Upper lobe of right lung (tissue), 1 donor: ENCODE measurements at places on chromosomes 5 and 9. TPM values are rescaled to one million over a fixed set of nuclear protein-coding genes. Genes with fewer than 3 reads are reported as not detected.

DNA sequence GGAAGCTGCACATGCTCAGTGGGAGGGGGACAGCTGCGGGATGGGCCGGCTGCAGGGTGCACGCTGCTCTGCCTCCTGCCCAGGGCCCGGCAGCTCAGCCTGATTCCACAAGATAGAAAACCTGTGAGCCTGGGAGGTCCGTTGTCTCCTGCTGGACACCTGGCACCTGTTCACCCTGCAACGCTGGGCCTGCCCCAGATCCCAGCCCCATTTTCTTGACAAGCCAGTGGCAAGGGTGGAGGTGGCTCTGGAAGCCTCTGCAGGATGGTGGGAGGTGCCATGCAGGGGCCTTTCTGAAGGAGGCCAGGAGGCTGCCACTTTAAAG lies 68.1 kb upstream of the RNF130 start:
- H3K27ac ChIP-seq: no peak overlapping the region
- no peaks in the 10 kb centered on the region for H3K36me3 ChIP-seq
- peaks cover 9% of the 10 kb centered on the region for H3K27me3 ChIP-seq
- no peaks in the 10 kb centered on the region for H3K4me1 ChIP-seq
- H3K4me3 ChIP-seq: no peak overlapping the region
- DNase-seq: no peak

- no peak for DNase-seq
- H3K4me1 ChIP-seq: no peaks in the 10 kb centered on the region
- H3K27ac ChIP-seq: no peak overlapping the region
- H3K4me3 ChIP-seq: no peak overlapping the region
- no peaks in the 10 kb centered on the region for H3K27me3 ChIP-seq
These were observed 127.4 kb upstream of the ATP10B start for GRCh38 chr5:160979385-160979784.

ARRDC3 gene
- total RNA-seq: 103 TPM

DNA sequence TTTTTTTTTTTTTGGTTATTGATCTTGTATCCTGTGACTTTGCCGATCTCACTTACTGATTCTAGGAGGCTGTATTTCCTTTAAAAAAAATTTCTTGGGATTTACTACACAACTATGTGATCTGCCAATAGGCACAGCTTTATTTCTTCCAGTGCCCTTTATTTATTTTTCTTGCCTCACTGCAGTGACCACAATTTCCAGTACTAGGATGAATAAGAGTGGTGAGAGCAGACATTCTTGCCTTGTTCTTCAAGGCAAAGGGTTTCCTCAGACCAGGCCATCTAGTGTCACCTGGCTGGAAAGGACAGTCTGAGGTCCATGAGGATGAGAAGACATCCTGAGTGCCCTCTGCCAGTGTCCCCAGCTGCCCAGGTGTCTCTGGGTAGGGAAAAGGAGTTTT lies 265.4 kb downstream of the SPOCK1 start:
- no peak overlapping the region for H3K4me3 ChIP-seq
- no peak for DNase-seq
- H3K4me1 ChIP-seq: no peaks in the 10 kb centered on the region
- no peaks in the 10 kb centered on the region for H3K36me3 ChIP-seq

DNA sequence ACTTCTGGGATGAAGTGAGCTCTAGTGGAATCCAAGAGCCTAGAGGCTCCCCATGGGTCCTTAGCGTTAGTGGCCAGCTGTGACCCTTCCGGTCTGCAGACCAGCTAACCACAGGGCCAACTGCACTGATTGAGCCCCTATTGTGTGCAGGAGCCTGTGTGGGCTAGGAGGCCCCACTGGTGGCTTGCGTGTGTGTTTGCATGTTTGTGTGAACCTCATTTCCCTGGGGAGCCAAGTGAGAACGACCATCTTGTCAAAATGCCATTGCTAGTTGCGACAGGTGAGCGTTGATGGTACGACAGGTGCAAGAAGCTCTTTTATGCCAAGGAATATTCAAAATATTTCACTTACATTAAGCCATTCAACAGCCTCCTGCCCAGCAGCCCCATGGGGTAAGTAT lies 44.1 kb upstream of the ANKRD33B start:
- no peaks in the 10 kb centered on the region for H3K4me1 ChIP-seq
- H3K4me3 ChIP-seq: no peak overlapping the region
- no peaks in the 10 kb centered on the region for H3K36me3 ChIP-seq
- no peak for DNase-seq
- H3K27ac ChIP-seq: no peak overlapping the region
- no peaks in the 10 kb centered on the region for H3K27me3 ChIP-seq

DNA sequence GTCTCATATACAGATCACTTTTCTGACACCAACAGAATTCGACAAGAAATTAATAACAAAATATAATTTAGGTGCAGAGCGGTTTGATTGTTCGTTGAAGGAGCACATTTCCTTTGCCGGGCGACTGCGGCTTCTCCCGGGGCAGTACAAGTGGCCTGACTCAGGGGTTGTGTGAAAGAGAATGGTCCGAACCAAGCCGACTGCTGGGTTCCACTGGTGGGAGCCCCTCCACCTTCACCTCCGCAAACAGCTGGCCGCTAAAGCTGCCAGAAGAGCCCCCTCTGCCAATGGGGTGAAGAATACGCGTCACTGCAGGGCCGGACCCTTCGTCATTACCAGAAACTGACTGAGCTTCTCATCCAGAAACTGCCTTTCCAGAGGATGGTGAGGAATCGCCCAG lies 156.0 kb upstream of the IFNE start:
- no peaks in the 10 kb centered on the region for H3K36me3 ChIP-seq
- no peaks in the 10 kb centered on the region for H3K4me1 ChIP-seq
- no peaks in the 10 kb centered on the region for H3K27me3 ChIP-seq
- no peak overlapping the region for H3K27ac ChIP-seq
- H3K4me3 ChIP-seq: no peak overlapping the region

DNA sequence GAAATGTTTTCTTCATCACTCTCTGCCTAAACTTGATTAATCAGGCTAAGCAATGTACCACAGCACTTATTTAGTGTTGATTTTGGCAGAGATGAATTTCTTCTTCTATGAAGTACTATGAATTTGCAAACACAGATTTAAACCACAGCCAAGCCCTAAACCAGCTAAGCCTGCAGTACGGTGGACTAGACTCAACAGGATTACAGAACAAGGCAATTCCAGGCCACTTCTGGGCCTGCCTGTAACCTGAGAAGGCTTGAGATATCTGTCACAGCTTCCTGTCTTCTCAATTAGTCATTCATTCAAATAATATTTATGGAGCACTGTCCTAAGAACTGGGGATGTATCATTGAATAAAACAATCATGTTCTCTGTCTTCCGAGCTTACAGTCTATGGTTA lies 32.4 kb upstream of the CAST start:
- H3K36me3 ChIP-seq: no peaks in the 10 kb centered on the region
- DNase-seq: no peak
- H3K27ac ChIP-seq: no peak overlapping the region
- H3K4me1 ChIP-seq: peaks cover 12% of the 10 kb centered on the region

DNA sequence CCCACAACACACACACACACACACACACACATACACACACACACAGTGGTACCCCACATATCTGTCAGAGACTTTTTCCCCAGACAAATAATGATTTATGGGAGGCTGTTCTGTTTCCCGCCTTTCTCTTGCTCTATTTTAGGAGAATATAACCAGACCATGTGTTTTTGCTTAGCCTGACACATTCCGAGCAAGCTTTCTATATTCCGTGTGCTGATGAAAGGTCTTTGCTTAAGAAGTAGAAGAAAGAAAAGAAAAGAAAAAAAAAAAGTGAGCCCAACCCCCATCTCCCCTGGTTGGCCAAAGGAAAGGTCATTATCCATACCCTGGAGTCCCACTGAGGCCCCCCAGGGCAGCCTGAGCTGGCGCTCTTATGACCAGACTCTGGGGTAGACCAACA lies 338.6 kb downstream of the SLIT3 start:
- no peak for DNase-seq
- H3K36me3 ChIP-seq: no peaks in the 10 kb centered on the region
- no peak overlapping the region for H3K4me3 ChIP-seq
- H3K4me1 ChIP-seq: no peaks in the 10 kb centered on the region

RPP25L gene
- 16.7 TPM for total RNA-seq

- no peak for DNase-seq
- H3K4me3 ChIP-seq: no peak overlapping the region
- H3K36me3 ChIP-seq: no peaks in the 10 kb centered on the region
These were observed 40.8 kb downstream of the CSF2 start for GRCh38 chr5:132114150-132115121.

DNA sequence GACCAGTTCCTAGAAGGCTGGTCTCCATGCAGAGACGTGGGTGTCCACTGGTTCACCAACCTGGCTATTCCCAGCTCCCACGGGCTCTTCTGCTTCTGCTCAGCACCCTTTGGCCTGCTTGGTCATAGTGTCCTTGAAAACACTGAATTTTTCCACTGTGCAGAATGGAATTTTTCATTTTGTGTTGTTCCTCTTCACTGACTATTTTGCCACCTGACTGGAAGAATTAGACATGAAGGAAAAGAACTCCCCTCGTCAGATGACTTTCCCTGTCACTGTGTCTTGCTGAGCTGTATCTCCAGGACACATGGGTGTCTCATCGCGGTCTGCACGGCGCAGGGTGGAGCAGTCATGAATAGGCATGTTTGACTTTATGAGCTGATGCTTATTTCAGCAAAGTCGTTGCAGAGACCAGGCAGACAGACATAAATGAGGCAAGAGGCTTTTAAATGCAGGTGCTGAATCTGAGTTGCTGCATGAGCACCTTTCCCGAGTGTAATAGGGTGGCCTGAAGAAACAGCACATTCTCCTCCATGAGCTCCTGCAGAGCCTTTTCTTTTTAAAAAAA lies 50.2 kb upstream of the SEMA4D start:
- no peaks in the 10 kb centered on the region for H3K36me3 ChIP-seq
- no peaks in the 10 kb centered on the region for H3K4me1 ChIP-seq
- no peaks in the 10 kb centered on the region for H3K27me3 ChIP-seq
- H3K27ac ChIP-seq: no peak overlapping the region
- H3K4me3 ChIP-seq: no peak overlapping the region

- no peaks in the 10 kb centered on the region for H3K27me3 ChIP-seq
- H3K36me3 ChIP-seq: no peaks in the 10 kb centered on the region
- no peak overlapping the region for H3K4me3 ChIP-seq
- H3K27ac ChIP-seq: no peak overlapping the region
These were observed 196.9 kb downstream of the TSSK1B start for GRCh38 chr5:113237893-113238292.
